NCI-H1105 (cell line): ENCODE measurements at places on chromosomes 16 and 17.

GRCh38 chr16:4699046-4699556 lies 5.7 kb downstream of the NUDT16L1 start:
- no peak for DNase-seq

- no peak for DNase-seq
Observed at GRCh38 chr16:8623634-8624033, 2.1 kb downstream of the METTL22 start.

DNA sequence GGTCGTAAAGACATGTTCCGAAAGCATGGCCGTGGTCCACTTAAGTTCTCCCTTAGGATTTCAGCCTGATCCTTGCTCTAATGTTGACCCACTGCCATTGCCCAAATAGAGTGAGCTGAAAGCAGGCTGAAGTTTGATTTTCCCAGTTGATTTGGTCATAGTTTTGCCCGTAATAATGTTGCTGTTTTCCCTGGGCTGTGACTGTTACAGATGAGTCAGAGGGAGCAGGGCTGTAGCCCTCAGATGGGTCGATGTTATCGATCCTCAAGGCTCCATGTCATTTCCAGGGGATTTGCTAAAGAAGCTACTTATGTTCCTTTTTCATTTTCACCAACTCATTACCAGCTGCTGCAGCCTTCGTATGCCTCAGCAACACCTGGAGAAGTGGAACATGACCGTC lies 169.0 kb upstream of the ZFHX3 start:
- DNase-seq = no peak

DNA sequence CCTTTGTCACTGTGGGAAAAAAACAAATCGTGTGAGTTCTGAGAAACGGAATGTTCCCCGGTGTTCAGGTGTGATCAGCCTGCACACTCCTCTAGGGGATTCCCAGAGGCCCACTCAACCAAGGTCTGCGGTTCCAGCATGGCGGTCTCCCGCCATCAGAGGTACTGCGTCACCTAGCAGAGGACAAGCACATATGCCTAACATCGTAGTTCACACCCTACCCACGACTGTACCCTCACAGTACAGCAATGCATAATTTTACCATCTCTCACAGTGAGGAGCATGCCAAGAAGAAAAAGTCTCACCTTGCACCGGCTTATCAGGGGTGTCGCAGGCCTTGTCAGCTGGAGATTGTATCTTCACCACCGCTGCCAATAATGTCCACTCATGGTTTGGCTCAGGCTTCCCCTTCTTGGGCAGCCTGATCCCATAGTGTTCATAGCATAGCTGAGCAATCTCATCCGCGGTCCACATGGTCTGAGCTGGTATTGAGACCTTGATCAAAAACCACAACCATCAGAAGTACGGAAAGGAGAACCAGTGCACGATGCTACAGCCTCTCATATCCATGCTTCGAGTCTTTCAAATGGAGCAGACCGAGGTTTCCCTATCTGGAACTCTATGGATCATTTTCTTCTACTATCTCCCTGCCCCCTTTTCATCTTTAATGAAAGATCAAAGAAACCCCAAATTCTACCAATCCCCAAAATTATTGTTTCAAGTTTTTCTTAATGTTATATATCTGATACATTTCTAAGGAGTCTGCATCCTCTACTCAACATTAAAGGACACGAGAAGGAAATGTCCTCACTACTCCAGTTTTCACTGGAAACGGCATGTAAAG lies 2.5 kb downstream of the ADAT1 start:
- DNase-seq = no peak

DNA sequence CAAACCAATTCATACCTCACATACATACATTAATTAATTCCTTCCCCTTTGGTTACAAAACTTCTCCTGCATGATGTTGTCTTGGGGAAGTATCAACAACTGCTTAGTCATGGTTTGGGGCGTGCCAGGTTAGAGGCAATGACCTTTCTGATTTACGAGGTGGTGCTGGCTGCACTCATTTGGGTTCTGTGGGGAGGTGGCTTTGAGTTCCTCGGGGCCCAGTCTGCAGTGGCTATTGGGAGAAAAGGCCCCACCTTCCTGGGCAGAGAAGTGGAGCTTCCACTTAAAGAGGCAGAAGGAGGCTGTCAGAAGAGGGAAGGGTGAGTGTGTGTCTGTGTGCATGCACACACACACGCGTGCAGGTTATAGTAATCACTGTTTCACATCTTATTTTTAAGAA lies 10.2 kb upstream of the ETV4 start:
- DNase-seq = no peak

- DNase-seq = no peak
Observed at GRCh38 chr16:76985392-76986045, 205.5 kb upstream of the MON1B start.

- DNase-seq = no peak
Observed at GRCh38 chr17:82390860-82391435, 19.4 kb downstream of the UTS2R start.

- DNase-seq = no peak
Observed at GRCh38 chr16:80056324-80056723, 455.8 kb upstream of the MAF start.

GRCh38 chr17:70298929-70299531 lies 129.7 kb downstream of the KCNJ2 start:
- DNase-seq = no peak
